Activated naive CD8-positive, alpha-beta T cell treated with anti-CD3 and anti-CD28 coated beads for 36 hours (primary cell): ENCODE measurements at places on chromosomes 7 and 10. TPM values are rescaled to one million over a fixed set of nuclear protein-coding genes. Genes with fewer than 3 reads are reported as not detected.

CFAP69 gene
- 0.72 TPM for total RNA-seq

PLEKHS1 gene
- total RNA-seq = not detected

PNLIPRP2 gene
- total RNA-seq = not detected

ZPBP gene
- total RNA-seq = not detected

HECTD2 gene
- 2.9 TPM for total RNA-seq
